ENCODE measurements at places on chromosomes 2 and 18.

GRCh38 chr2:152408254-152408653, 73.3 kb downstream of the FMNL2 start:
- DNase-seq = no peak

- DNase-seq = peak; percentile 67
These were observed 36.0 kb upstream of the EML4 start for GRCh38 chr2:42132966-42133641.

GRCh38 chr18:13584825-13585224, 141.5 kb downstream of the FAM210A start:
- no peak for DNase-seq

DNA sequence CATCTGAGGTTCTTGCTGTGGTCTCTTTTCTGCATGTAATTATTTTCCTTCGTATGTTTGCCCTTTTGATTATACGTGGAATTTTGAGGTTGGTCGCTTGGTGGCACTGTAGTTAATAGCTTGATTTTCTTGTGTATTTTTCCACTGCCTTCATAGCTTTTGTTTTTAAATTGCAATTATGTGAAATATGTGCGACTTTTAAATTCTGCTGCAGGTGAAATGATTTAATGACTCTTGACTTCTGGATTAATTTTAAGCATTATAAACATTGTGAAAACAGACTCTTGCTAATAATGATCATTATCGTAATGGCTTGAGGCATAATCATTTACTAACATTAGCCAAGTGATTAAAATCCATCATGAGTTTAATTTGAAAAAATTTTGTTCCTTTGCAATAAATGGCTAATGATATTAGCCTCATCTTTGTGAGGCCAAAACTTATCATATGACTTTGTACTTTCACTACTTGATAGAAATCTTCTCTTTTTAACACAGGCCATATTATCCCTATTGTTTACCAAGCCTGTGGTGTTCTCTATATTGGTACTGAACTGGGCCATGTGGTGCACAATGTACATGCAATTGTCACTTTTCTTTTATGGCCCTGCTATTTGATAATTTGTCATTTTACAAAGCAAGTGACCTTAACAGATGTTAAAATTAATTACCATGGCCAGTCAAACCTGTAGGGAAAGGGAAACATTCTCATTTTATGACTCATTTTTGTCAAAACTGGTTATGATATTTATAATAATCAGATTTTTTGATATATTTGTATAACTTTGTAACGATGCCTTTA, 62.8 kb upstream of the NEUROD1 start:
- no peak for DNase-seq

GRCh38 chr2:10877651-10878111, 34.1 kb upstream of the KCNF1 start:
- no peak for DNase-seq

DNA sequence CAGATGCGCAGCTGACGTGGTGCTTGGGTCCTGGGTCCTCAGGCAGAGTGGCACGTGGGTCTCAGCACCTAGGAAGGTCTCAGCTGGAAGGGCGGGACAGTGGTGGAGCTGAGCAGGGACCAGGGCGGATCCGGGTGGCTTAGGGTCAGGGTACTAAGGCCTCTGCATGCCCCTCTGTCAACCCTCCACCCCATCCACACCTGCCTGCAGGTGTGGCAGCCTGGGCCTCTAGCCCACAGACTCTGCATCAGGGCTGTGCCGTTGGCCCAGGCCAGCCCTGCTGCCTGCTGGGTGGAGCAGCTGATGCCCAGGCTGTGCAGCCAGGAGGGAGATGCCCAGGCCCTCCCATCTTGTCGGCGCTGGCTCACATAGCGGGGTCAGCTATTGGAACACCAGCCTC, 24.6 kb upstream of the OTOS start:
- DNase-seq = no peak

- no peak for DNase-seq
These were observed 63.8 kb downstream of the PTPRM start for GRCh38 chr18:7630731-7631442.

DNA sequence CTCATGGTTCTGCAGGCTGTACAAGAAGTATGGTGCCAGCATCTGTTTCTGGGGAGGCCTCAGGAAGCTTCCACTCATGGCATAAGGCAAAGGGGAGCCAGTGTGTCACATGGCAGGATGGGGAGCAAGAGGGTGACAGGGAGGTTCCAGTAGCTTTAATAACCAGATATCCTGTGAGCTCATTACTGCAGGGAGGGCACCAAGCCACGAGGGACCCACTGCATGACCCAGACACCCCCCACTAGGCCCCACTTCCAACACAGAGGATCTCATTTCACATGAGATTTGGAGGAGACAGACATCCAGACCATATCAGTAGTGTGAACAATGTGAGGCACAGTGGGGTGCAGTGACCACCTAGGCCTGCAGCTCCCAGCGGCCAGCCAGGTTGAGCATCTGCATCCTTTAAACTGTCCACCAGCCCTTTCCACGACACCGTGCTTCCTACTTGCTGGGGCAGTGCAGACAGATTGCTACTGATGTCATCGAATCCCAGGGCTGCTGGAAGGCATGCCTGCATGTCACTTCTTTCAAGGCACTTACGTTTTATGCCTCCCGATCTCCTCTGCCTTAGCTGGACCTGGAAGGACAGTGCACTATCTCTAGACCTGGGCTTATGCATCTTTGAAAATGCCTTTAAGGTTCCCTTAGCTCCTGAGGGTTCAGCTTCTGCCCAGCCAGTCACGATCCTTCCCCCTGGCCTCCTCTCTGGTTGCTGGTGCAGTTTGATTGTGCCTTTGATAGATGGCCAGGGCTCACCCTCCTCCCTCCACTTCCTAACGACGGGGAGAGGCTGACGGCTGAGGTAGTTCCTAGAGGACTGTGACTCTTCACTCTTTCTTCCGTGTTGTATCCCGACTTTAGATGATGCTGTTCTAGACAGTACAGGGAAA, 174.3 kb downstream of the FAM210A start:
- no peak for DNase-seq

DNA sequence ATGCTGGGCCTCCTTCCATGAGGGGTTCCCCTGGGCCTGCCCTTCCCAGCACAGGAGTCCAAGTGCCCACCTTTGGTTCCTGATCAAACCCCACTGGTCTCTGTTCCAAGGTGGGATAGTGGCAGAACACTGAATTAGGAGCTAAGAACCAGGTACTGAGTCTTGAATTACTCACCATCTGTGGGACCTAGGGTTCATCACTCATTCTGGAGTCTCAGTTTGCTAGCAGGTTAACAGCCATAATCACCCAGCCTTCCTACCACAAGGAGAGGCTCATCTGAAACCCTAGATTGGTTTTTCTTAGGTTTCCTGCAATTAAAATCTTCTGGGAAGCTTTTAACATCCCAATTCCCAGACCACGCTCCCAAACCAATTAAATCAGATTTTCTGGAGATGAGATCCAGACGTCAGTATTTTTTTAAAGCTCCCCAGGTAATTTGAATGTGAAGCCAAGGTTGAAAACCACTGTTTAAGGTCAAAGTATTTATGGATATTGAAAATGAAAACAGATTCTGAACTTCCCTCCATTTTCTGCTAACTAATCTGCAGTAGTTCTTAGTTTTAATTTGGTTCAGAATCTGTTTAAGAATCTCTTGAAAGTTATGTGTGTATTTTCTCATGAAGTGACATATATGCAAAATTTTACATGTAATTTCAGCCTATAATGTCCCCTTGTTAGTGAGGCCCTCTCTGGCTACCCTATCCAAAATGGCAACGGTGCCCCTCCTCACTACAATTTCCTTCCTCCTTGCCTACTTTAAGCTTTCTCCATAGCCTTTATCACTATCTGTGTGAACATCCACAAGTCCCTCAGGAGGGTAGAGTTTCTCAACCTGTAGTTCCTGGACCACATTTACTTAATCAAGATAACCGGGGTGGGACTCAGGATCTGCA, 166.5 kb upstream of the CXCR4 start:
- DNase-seq = no peak

DNA sequence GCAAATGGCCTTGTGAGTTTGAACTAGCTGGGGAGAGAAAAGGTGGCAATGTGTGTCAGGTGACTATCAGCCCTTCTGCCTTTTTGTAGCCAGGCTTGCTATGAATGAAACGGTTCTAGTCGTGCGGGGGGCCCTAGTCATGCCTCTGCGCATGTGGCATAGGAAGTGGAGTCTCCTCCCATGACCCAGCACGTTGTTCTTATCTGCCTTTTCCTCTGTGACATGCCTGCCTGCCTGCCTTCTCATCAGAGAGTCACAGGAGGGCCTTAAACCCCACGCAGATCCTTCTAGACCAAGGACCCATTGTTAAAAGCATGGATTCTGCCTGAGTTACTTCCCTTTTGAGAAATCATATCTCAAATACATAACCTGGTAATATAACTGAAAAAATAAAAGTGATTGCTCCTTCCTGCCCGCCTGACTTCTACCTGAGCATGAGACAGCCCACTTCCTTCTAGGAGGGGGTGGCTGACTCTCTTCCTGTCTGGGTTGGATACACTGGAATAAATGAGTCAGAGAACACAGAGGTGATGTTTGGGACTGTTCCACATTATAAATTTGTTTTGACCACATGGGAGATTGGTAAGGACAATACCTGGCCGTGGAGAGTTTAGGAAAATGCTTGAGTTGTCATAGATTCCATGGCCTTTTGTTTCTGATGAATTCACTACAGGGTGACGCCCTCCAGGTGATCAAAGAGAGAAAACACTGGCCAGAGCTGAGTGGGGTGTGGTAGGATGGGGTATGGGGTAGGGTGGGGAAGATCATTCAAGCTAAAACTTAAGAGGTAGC, 49.8 kb downstream of the FBLN7 start:
- DNase-seq = no peak

GRCh38 chr18:48186861-48187260, 222.3 kb downstream of the ZBTB7C start:
- DNase-seq = no peak

DNA sequence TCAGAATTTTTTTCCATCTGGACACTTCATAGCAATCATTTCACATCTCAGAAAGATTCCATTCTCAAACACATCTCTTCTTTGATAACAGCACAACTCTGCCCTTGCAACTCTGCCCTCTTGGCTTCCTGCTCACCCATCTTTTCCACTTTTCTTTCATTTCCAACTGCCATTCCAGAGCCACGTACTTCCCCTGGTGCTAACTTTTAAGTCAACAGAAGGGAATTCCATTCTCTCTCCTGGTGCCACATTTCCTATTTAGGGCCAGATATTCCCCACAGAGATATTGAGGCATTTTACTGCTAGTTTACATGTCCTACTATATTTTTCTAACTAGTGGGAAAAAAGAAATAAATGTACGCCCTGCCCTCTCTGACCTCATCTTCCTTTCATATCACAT, 590.2 kb downstream of the ARHGAP15 start:
- DNase-seq = no peak

DNA sequence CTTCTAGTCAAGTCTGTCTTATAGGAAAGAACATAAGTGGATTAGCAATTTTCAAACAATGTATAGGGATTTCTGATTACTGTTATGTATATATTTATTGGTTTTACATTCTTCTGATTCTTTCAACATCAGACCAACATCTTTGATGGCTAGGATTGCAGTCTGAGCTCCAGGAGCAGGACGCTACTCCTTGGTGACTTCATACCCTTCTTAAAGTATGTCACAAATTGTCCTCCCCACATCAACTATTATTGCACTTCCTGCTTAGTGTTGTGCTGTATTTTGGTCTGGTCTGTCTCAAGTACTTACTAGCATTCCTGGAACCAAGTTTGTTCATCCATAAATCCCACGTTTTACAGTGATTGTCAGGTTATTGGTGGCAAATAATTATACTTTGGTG, 49.0 kb downstream of the MAP2 start:
- no peak for DNase-seq

- no peak for DNase-seq
These were observed 8.2 kb downstream of the ADAM17 start for GRCh38 chr2:9547262-9547991.

DNA sequence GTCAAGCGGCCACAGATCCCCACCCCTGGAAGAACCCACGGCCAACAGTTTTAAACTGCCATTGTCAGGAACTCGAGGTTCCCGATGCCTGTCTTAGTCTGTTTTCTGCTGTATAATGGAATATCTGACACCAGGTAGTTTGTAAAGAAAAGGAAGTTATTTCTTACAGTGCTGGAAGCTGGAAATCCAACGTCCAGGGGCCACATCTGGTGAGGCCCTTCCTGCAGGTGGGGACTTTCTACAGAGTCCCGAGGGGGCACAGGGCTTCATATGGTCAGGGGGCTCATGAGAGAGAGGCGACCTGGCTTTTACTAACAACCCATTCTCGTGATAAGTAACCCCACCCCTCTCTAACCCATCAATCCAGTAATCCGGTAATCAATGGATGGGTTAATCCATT, 501.6 kb upstream of the MYT1L start:
- no peak for DNase-seq

DNA sequence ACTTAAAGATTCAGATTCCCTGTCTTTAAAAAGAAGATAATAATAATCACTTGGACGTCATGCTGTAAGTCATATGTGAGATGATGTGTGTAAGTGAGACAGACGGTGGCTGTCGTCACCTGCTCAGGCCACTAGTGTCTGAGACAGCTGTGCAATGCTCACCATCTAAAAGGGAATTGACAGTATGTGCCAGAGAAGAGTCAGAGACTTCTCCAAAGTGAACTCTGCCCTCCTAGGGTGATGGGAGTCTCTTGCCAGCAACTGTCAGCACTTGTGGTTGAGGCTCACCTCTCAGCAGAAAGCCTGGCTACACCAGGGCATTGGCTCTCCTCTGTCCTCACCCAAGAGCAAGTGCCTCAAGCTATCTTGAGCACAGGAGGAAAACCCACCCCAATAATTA, 131.6 kb upstream of the DNAJC10 start:
- DNase-seq = no peak

DNA sequence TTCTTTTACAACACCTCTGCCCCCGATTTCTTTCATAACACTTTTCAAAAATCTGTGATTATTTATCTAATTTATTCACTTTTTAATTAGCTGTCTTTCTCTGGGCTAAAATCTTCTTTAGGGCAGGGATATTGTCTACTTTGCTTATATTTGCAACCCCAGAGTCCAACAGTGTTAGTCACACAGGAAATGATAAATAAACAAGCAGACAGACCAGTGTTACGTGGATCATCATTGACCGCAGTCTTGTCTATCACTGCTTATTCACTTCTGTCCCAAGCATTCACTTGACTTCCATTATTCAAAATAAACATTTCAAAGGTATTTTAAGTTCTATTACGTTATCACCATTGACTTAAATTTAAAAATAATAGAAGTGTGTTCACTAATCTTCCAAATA, 237.6 kb upstream of the UBE2E3 start:
- no peak for DNase-seq

GRCh38 chr2:109300582-109300981, 171.6 kb downstream of the SH3RF3 start:
- no peak for DNase-seq

DNA sequence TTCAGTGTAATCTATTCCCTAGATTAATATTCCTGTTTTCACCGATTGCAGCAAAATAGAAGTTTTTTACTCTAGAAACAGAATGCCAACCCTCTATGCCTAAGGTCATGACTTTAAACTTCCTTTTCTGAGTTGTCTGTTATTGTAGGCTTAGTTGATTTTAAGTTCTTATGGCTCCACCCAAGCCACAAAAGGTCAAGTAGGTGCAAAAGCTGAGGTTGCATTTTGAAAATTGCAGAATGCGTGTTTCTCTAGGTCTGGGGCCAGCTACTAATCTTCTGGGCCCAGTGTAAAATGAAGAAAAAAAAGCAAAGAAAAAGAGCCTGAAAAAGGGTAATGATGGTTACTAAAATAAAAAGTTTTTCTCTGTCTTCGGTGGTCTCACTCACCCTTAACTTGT, 635.7 kb upstream of the FAM98A start:
- DNase-seq = no peak

- DNase-seq = no peak
These were observed 307.9 kb downstream of the METTL4 start for GRCh38 chr18:2263303-2263890.

All from gastrocnemius medialis (tissue), 4 donors.